ENCODE measurements at places on chromosomes 2 and 18.

- no peak for DNase-seq
Observed at GRCh38 chr2:124763611-124764010, 738.5 kb downstream of the CNTNAP5 start.

DNA sequence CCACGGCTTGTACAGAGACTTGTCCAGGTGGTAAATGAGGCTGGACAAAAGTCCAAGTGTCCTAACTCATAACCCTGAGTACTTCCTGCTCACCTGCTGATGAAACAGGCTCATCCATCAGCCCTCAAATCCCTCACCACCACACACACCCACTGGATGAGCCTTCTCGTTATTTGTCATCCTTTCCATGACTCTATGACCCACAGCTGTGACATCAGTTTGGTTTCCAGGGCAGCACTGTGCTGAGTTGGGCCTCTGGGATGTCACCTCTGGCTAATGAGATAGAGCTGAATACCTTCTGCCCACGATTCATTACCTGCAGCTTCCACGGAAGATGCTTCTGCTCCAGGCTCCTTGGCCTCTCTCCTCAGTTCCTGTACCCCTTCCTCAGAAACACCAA, 39.4 kb downstream of the SLC14A2 start:
- no peak for DNase-seq

DNA sequence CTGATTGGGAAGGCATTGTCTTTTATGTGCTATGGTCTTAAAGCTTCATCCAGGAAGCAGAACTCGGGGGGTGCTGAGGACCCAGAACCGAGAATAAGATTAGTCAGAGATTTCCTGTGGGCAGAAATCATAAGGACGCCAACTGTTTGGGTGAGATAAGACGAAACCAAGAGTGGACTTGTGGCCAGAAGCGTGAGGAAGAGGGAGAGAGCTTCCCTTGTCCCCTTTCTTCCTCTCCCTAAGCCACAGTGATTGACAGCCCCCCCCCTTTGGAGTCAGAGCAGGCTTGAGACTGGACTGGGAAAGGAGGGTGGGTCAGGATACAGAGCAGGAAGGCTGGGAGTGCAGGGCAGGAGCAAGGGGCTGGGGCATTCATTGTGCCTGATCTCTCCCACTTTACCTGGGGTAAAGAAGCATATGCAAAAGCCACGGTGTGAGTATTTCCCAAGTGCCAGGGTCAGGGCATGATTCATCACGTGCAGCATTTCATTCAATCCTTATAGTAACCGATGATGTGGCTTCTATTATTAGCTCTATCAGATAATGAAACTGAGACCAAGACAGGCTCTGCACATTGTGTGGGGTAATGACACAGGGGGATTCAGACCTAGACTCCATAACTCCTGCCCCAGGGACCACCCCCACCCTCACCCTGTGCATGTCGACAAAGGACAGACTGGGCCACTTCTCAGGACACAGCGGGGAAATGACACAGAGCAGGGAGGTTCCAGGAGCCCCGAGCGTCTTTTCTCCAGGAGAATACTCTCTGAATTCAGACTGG, 3.0 kb upstream of the IL1RN start:
- no peak for DNase-seq

GRCh38 chr18:27887711-27888495, 289.0 kb downstream of the CDH2 start:
- DNase-seq, result no peak

- DNase-seq, result no peak
Observed at GRCh38 chr18:42412896-42413295, 457.9 kb downstream of the PIK3C3 start.

- DNase-seq, result peak; percentile 70
Observed at GRCh38 chr2:161139098-161139987, 20.9 kb upstream of the TANK start.

DNA sequence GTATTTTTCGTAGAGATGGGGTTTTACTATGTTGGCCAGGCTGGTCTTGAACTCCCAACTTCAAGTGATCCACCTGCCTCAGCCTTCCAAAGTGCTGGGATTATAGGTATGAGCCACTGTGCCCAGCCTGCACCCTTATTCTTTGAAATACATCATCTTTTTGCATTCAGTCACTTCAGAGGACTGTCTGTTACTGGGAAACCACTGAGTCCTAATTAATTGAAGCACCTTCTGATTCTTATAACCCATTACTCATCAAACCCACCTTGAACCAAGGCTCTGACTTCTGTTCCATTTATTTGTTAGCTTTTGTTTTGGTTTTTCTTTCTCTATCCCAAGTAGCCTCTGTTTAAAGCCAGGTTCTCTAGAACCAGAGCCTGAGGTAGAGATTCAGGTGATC, 49.6 kb downstream of the CPO start:
- no peak for DNase-seq

Measured in CD4-positive, alpha-beta T cell treated with Interleukin-12 subunit alpha and Interleukin-12 subunit beta, for 1 hour (primary cell).